ENCODE measurements at places on chromosomes 2 and 18.

GRCh38 chr2:118593257-118593656, 254.2 kb downstream of the EN1 start:
- DNase-seq = no peak

DNA sequence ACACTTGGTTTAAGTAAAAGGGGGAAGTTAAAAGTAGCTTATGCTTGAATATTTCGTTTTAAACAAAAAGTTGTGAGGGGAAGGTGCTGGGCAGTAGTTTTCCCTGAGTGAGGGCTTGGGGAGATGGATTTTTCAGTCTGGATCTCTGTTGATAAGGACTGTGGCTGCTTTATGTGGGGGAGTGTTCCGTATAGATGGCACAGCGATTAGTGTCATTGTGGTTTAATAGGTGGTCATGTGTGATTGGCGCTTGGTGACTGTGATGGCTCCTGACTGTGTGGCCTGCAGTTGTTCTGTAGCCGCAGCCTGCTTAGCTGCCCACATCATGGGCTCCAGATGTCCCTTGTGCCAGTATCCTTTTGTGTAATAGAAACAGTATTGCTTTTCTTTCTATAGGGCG, 156.2 kb downstream of the WDSUB1 start:
- DNase-seq = no peak

- no peak for DNase-seq
Observed at GRCh38 chr18:73896685-73897084, 250.9 kb downstream of the FBXO15 start.

DNA sequence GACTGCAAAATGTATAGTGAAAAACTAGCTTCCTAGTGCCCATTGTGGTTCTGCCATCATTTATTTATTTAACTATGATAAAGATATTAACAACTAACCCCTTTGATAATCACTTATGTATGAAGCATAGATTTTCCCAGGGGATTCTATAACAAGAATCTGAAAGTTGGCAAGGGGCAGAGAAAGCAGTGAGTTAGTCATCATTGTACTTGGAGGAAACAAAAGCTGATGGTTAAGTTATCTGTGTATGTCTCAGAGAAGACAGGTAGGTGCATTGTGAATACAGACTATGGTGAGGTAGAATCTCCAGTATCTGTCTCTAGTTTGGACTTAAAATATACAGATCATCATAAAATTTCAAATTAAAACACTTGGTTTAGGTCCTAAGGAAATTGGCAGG, 2159.1 kb upstream of the CELF4 start:
- DNase-seq = no peak

DNA sequence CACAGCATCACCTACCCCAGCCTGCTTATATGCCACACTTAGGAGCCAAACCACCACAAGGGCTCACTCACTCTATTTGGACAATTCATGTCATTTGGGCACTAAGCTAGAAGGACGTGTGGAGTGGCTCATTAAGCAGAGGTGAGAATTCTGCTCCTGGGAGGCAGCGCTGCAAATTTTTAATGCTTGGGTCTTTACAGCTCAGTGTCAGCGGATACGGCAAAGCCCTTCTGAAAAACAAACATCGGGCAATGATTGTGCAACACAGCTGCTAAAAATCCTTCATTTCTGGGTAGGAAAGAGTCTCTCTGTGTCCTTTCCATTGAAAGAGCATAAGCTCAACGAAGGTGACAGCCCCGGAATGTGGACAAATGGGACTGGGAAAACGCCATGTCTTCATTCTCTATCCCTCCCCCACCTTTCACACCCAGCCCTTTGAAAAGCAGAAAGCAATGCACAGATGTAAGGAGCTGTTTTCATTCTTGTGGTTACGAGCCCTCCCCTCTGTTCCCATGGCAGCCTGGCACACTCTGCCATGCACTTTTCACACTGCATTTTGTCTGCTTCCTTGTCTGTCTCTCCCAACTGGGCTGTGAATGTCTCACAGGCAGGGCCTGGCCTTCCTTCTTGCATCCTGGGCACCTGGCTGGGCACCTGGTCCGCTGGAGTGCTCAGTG, 16.0 kb downstream of the TMEM177 start:
- no peak for DNase-seq

DNA sequence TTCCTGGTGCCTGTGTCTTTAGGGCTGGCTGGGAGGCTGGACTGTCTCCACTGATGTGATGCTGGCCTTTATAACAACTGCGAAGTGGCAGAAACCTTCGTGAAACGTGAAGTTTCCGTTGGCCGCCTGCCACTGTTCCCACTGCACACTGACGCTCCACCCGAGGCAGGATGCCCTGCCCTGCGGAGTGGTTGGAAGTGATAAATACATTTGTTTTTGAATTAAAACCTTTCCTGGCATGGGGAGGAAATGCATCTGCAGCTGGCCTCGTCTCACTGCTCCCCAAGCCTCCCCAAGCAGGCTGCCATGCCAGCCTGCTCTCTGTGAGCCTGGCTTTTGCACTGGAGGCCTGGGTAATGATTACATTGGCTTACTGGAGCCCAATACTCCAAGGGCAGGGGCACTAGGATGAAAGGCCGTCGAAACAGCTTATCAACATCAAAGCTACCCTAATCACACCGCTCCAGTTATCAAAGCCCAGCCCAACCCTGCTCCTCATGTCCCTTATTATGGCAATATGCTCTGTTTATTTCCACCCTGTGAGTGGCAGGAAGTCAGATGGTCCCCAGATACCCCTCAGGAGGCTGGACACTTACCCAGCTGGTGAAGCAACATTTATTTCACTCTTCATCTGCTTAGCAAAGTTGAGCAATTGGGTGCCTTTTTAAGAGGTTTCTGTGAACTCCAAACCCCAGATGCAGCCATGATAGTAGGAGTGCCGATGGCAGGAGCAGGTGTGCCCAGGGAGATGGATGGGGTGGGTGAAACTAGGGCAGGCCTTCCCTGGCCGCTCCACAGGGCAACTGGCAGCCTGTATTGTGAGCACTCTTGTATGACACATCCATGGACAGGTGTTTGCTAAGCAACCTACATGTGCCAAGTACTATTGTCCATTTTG, 97.4 kb upstream of the ITGA6 start:
- DNase-seq = no peak

- DNase-seq = no peak
Observed at GRCh38 chr2:96839875-96840850, 3.7 kb downstream of the ANKRD23 start.

GRCh38 chr2:32011485-32011960, 715 bp upstream of the MEMO1 start:
- DNase-seq = no peak

GRCh38 chr2:29398384-29399237, 283.4 kb downstream of the CLIP4 start:
- no peak for DNase-seq
